Pancreas (tissue), 10 donors: ENCODE measurements at places on chromosomes 1 and 21.

DNA sequence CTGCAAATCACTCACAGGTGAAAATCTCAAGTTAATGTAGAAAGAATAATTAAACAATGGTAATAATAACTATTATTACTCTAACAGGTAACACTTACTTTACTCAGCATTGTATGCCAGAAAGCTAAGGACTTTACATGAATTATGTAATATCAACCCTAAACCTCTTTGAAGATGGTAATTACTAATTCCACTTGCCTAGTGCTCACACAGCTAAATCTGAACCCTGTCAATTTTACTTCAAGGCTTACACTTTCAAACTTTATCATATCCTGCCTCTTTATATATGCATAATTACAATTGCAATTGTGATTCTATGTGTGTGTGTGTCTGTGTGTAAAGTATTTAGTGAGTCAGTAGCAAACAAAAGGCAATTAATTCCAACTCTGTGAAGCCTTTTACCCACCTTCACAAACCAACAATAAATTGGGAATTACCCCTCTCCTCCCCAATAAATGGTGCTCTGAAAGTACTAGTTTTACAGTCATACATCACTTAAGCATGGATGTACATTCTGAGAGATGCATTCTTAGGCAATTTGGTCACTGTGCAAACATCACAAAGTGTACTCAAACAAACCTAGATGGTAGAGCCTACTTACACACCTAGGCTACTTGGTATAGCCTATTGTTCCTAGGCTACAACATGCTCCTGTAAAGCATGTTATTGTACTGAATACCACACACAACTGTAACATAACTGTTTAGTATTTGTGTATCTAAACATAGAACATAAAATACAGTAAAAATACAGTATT lies 5.9 kb downstream of the ZNF644 start:
- H3K4me1 ChIP-seq: peaks cover 41% of the 10 kb centered on the region
- no peak for DNase-seq
- H3K27me3 ChIP-seq: no peaks in the 10 kb centered on the region
- H3K27ac ChIP-seq: no peak overlapping the region
- H3K36me3 ChIP-seq: no peaks in the 10 kb centered on the region
- H3K4me3 ChIP-seq: no peak overlapping the region

DNA sequence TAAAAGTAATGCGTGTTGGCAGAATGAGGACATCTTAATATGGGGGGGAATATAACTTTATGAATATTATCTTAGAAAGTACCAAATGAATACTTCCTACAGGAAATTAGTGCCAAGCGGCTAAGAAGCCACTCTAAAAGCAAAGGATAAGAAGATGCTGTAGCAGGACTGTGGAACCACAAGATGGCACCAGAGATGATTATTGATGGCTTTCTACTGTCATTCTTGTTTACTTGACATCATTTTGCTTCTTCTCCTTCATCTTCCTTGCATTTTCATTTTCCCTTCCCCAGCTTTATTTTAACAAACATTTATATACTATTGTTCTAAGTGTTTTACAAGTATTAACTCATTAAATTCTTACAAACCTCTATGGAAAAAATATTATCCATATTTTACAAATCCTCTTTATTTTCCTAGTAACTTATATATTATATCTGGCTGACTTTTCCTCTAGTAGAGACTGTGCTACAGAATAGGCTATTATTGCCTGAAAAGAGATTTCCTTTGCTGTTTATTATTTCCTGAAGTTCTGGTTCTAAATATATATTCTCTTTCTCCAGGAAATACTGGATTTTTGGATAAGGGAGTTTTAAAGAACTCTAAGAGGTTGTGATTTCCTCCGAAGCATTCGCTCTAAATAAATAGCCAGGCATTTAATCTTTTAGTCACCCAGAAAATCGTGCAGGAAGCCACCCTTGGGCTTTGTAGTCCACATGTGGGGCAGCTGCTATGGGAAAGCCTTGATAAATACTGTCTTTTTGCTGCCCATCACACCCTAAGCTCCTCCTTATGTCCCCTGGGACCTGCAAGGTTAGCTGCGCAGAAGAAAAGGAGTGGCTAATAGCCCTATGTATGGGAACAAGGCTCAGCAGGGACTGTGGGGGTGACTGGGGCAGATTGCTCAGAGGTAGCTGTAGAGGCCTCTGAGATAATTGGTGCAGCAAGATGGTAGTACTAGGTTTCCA lies 69.8 kb downstream of the TPR start:
- no peak overlapping the region for H3K27ac ChIP-seq
- H3K27me3 ChIP-seq: no peaks in the 10 kb centered on the region
- H3K4me3 ChIP-seq: no peak overlapping the region
- H3K4me1 ChIP-seq: no peaks in the 10 kb centered on the region

- H3K36me3 ChIP-seq: no peaks in the 10 kb centered on the region
- peaks cover 7% of the 10 kb centered on the region for H3K4me1 ChIP-seq
- peak; percentile 51 for DNase-seq
- H3K27me3 ChIP-seq: no peaks in the 10 kb centered on the region
- H3K27ac ChIP-seq: peak overlapping the region; percentile 91
Observed at GRCh38 chr1:94236630-94237290, 624 bp downstream of the ARHGAP29 start.

- H3K27me3 ChIP-seq: no peaks in the 10 kb centered on the region
- no peak for DNase-seq
- no peak overlapping the region for H3K27ac ChIP-seq
Observed at GRCh38 chr1:206448471-206448870, 21.8 kb upstream of the IKBKE start.

- peak overlapping the region; percentile 83 for H3K27ac ChIP-seq
- DNase-seq: peak; percentile 63
- no peaks in the 10 kb centered on the region for H3K36me3 ChIP-seq
- no peaks in the 10 kb centered on the region for H3K27me3 ChIP-seq
Observed at GRCh38 chr1:54125386-54126070, 27.3 kb downstream of the CDCP2 start.
